ENCODE measurements at places on chromosomes 2 and 18. TPM values are rescaled to one million over a fixed set of nuclear protein-coding genes. Genes with fewer than 3 reads are reported as not detected.

Gene SIX2
- total RNA-seq: not detected

Gene CRYGC
- not detected for total RNA-seq

Gene CNGA3
- not detected for total RNA-seq

Gene IL36RN
- total RNA-seq: not detected

Gene DSG4
- total RNA-seq: not detected

Gene FBXO48
- total RNA-seq: 0.18 TPM

Gene NYAP2
- total RNA-seq: not detected

Gene ANTXR1
- 29.2 TPM for total RNA-seq

Gene ADAM23
- total RNA-seq: 3.9 TPM

Gene OSBPL6
- 3.2 TPM for total RNA-seq

Gene C2orf15
- total RNA-seq: under 0.01 TPM
